ENCODE measurements at places on chromosomes 4 and X. TPM values are rescaled to one million over a fixed set of nuclear protein-coding genes. Genes with fewer than 3 reads are reported as not detected.

The IL13RA1 gene
- 20.6 TPM for total RNA-seq

The DYNLT3 gene
- 39.4 TPM for total RNA-seq

The NXF2B gene
- total RNA-seq = 0.44 TPM

The ZNF81 gene
- 15.6 TPM for total RNA-seq

The DCAF16 gene
- total RNA-seq = 46.3 TPM

The PNMA3 gene
- 11.4 TPM for total RNA-seq

The ODAPH gene
- total RNA-seq = not detected

The HTN3 gene
- total RNA-seq = not detected
